ENCODE measurements at places on chromosomes 2 and 18.
A peak's percentile ranks its signal among the peaks of the same experiment; 100 is the strongest.

DNA sequence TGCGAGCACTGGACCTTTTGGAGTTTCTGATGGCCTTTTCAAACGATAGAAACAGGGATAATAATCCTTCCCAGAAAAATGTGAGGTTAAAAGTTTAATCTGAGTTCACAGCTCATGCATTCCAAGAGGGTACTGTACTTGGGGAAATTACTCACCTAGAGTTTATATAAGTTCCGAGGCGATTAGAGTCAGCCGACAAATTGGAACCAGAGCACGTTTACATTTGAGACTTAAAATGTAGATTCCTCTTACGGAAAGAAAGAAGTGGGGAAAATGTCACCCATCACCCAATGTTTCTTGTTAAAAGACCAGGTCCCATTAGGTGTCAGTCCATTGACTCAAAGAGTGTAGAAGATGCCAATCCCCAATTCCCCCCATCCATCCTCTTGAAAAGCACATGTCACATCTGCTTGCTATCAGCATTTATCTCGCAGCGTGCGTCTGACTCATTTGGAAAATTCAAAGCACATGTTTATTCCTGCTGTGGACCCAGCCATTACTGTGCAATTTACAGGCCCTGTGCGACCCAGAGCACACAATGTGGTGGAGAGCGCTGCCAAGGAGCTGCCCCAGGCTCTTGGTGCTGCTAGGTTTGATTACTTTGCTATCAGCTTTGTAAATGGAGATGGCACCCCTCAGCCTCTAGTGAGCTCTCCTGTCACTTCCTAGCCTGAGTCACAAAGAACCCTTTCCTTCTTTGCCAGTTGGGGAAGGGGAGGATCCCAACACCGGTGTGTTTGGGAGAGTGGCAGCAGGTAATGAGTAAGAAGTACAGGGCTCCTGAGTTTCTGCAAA is 104.8 kb downstream of the COLEC12 start:
- DNase-seq = no peak

- DNase-seq = no peak
Observed at GRCh38 chr2:26017464-26018183, 16.3 kb upstream of the RAB10 start.

DNA sequence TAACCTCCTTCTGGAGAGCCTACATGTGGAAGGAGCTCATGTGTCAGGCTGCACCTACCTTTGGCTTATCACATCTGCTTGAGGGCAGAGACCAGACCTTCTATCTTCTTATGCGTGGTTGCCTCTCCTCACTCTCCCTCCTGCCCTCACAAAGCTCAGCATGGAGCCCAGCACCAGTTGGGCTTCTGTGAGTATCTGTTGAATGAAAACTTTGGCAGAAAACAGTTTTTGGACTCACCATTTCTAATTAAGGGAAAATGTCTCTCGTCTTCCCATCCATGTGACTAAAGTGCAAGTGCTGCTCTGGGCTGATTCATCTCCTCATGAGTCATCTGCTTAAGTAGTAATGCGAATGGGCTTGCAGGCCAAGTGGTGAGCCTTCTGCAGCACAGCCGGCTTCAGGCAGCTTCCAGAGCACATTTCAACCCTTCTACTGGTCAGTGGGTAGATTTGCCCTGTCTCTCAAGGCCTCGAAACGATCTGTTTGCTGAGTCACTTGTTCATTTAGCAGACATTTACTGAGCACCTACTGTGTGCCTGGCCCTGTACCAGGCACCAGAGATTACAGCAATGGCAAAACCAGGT is 102.6 kb downstream of the VSNL1 start:
- no peak for DNase-seq

DNA sequence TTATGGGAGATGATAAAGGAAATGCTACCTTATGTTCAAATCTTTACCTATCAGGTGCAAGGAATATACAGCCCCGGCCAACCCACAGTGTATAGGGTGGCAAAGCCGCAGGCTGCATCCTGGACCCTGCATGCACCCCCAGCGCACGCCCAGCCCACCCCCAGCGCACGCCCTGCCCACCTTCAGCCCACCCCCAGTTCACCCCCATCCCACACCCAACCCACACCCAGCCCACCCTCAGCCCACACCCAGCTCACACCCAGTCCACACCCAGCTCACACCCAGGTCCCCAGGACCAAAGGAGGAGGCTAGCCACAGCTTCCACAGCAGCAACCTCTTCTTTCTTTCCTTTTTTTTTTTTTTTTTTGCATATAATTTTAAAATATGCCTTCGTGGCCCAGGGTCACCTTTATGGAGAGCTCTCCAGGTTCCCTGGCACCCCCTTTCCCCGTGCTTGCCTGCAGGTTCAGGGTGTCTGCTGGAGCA is 120.9 kb downstream of the PTGR3 start:
- DNase-seq = peak; percentile 8

GRCh38 chr2:47023332-47023731 is 107.7 kb upstream of the MCFD2 start:
- DNase-seq = no peak

DNA sequence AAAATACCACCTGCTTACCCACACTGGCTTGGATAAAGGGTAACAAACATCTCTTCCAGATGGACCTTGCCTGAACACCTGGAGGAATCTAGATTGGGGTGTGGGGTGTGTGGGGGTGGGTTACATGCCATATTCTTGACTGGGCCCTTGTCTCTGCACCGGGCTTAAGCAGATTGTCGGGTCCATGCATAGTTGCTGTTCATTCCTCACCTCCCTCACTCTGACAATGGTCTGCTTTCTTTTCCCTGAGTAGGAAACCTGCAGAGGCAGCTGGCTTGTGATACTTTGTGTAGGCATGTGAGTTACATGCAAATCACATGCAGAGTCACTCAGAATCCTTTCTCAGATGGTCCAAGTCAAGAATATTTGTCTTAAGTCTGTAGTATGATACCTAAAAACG is 112.8 kb upstream of the GLS start:
- DNase-seq = no peak

GRCh38 chr2:19673213-19673791 is 228.5 kb downstream of the TTC32 start:
- no peak for DNase-seq

Data from activated CD8-positive, alpha-beta memory T cell treated with anti-CD3 and anti-CD28 coated beads, Interleukin-2, amount 50 U/mL, for 48 hours (primary cell).